CD8-positive, alpha-beta memory T cell (primary cell): ENCODE measurements at places on chromosomes 3 and 15.

GRCh38 chr15:93110502-93111040, 21.6 kb upstream of the RGMA start:
- DNase-seq = no peak

GRCh38 chr3:22117751-22118346, 366.8 kb upstream of the ZNF385D start:
- no peak for DNase-seq

GRCh38 chr3:183161552-183162336, 790 bp downstream of the LAMP3 start:
- no peak for DNase-seq

DNA sequence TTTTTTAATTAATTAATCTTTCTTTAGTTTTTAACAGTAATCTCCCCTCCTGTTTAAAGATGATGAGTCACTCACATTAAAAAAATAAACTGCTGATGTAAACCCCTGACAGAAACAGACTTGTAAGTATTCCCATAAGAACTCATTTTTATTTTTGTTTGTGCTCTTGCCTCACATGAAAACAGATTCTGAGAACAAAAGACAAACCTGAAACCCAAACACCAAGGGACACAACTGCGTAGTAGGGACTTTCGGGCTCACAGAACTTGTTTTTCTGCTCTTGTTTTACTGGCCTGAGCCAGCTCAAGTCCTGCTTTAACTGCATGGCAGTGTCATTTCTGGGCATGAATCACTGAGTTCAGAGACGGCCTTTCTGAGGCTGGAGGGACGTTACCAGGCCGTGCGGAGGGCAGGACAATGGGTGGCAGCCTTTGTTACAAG, 600.8 kb downstream of the FOXP1 start:
- DNase-seq = no peak

GRCh38 chr3:172372895-172373294, 75.4 kb downstream of the GHSR start:
- DNase-seq = no peak

GRCh38 chr3:107436029-107436428, 58.8 kb downstream of the CCDC54 start:
- DNase-seq = no peak

GRCh38 chr15:69393831-69394491, 20.2 kb upstream of the KIF23 start:
- DNase-seq = no peak

DNA sequence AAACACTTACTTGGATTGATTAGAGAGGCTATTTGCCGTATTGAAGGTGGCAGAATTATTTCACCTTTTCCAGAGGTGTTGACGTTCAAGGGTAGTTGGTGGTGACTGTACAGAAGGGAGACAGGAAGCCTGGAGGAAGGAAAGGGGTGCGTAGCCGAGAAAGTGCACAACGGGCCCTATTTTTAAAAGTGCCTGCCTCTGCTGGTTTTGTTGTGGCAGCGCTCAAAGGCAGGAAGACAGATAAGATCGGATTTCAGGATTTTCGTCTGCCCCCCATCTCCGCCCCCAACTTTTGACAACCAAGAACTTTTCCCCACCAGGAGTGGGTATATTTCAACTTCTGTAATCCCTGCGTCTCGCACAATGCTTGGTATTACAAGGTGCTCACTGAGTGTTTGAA, 38.5 kb downstream of the SMAD3 start:
- no peak for DNase-seq

DNA sequence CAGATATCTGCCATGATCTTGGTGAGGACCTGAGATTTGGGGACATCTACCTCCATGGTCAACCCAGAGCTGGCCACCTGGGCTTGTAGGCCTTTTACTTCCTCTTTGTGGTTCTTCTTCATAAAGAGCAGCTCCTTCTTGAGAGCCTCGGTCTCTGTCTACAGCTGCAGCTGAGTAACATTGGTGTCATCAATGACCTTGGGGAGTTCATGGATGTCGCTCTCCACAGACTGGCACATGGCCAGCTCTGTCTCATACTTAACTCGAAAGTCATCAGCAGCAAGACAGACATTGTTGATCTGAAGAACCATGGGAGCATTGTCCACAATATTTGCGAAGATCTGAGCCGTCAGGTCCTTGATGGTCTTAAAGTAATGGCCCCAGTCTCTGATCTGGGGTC, 15.7 kb upstream of the RASA2 start:
- no peak for DNase-seq

DNA sequence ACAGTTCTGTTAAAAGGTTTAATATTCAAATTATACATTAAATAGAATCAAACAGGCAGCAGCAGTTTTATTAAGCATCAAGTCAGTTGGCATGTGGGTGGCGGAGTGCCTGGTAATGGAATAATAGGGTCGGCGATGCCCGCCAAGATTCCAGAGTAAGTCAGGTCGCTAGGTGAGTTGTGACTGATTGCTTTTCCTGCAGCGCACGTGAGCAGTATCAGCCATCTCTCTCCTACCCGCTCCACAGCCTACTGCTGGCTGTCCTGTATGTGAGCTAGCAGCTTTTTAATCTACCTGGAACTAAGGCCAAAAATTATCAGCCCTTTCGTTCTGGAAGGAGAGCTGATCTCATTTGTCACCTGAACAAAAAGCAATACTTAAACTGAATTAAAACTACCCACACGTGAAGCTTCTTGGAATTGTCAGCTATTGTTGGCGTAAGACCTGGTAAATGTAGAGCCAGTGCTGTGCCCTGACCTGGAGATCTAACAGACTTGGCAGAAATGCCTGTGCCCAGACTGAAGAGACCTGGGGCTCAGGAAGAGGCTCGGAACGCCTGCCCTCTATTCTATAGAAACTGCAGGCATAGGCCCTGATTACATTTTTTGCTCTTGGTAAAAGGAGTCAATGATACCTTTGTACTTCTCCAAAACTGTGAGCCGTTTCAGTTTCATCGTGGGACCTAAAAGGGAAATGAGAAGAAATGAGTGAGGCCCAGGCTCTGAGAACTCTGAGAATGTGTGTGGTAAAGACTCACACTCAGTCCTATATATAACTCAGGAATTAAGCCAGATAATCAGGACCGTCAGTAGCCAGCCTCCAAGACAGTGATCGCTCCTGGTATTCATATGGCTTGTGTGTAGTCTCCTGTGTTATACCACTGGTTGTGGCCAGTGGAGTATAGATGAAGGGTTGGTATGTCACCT, 21.9 kb downstream of the IDH3A start:
- no peak for DNase-seq

GRCh38 chr15:75646944-75647364, 758 bp upstream of the SNX33 start:
- DNase-seq = no peak

DNA sequence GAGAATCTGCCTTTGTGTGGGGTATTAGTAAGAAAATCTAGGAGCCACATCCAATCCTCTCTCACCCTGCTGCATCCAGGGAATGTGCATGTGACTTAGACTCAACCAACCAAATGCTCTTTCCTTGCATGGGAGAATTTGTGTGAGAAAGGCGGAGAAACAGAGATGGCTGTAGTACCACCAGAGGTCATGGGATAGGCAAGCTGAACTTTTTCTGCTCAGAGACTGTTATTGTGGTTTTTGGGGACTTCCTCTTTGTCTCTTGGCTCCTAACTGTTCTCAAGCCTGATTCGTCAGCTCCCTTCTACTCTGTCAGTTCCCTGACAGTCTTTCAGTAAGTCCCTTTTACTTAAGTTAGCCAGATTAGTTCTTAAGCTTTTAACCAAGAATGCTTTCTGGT, 2.6 kb upstream of the ZSCAN2 start:
- DNase-seq = peak; percentile 59

DNA sequence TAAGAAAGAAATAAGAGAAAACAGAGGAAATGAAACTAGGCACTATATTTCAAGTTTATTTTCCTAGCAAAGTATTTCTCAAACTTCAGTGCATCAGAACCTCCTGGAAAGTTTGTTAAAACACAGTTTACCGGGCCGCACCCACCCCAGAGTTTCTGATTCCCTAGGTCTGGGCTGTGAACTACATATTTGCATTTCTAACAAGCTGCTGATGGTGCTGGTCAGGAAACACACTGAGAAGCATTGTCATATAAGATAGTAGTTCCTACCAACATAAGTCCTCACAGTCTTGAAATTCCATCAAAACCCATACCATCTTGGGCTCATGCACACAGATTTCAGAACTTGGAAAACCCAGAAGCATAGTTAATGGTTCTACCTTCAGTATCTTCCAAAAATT, 8.3 kb downstream of the SLC9A9 start:
- no peak for DNase-seq
